Lower lobe of right lung (tissue), 2 donors: ENCODE measurements at places on chromosomes 2 and 18. TPM values are rescaled to one million over a fixed set of nuclear protein-coding genes. Genes with fewer than 3 reads are reported as not detected.

DNA sequence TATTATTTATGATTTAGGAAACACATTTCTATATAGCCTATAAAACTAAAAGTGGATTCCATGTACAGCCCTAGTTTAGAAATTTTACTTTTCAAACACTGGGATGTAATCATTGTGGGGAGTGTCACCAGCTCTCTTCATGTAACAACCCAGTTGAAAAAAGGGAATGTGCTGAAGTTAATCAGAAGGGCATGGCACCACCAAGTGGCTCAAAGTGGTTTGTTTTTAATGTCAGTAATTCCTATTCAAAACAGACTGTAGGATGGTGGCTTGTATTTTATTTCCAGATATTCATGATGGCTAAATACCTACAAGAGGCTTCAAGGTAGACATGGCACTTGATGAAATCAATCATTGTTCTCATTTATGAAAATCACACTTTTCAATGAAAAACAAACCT lies 58.1 kb upstream of the TMEM182 start:
- peaks cover 8% of the 10 kb centered on the region for H3K27me3 ChIP-seq
- H3K4me1 ChIP-seq: no peaks in the 10 kb centered on the region
- H3K27ac ChIP-seq: no peak overlapping the region
- DNase-seq: no peak

DNA sequence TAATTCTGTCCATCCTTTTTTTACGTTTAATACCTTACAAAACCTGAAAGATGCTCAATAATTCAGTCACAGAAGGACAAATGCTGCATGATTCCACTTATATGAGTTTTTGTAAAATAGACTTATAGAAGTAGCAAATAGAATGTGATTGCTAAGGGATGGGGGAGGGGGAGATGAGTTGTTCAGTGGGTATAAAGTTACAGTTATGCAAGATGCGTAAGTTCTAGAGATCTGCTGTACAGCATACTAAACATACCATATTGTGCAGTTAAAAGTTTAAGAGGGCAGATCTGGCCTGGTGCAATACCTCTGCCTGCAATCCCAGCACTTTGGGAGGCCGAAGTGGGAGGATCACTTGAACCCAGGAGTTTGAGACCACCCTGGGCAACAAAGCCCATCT lies 78.8 kb downstream of the TET3 start:
- no peaks in the 10 kb centered on the region for H3K27me3 ChIP-seq
- H3K4me3 ChIP-seq: no peak overlapping the region
- DNase-seq: no peak
- H3K4me1 ChIP-seq: peaks cover 12% of the 10 kb centered on the region

GRCh38 chr2:31049264-31049663 lies 89.0 kb downstream of the GALNT14 start:
- H3K4me3 ChIP-seq: no peak overlapping the region
- H3K4me1 ChIP-seq: no peaks in the 10 kb centered on the region
- no peaks in the 10 kb centered on the region for H3K36me3 ChIP-seq
- H3K27ac ChIP-seq: no peak overlapping the region

The GPR55 gene
- 0.74 TPM for total RNA-seq

- H3K4me3 ChIP-seq: no peak overlapping the region
- no peaks in the 10 kb centered on the region for H3K36me3 ChIP-seq
- no peaks in the 10 kb centered on the region for H3K27me3 ChIP-seq
- DNase-seq: no peak
These were observed 29.5 kb downstream of the BCL11A start for GRCh38 chr2:60523963-60524362.

The TEX44 gene
- not detected for total RNA-seq

DNA sequence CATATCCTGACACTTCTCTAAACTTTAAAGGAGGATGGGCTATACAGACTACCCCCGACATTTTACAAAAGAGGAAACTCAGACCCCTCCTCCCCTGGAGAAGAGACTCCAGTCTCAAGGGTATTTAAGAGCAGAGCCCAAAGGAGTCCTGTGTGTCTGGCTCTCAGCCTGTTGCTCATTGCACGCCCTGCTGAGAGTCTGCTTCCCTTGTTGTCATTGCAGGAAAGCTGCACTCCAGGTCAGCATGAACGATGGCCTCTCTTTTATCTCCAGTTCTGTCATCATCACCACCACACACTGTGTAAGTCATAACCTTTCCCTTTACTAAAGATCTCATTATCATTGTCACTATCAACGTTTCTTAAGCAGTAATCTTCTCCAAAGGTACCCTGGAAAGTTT lies 111.4 kb downstream of the ANTXR1 start:
- H3K36me3 ChIP-seq: peaks cover 24% of the 10 kb centered on the region
- no peaks in the 10 kb centered on the region for H3K4me1 ChIP-seq
- no peak overlapping the region for H3K27ac ChIP-seq
- no peak overlapping the region for H3K4me3 ChIP-seq

DNA sequence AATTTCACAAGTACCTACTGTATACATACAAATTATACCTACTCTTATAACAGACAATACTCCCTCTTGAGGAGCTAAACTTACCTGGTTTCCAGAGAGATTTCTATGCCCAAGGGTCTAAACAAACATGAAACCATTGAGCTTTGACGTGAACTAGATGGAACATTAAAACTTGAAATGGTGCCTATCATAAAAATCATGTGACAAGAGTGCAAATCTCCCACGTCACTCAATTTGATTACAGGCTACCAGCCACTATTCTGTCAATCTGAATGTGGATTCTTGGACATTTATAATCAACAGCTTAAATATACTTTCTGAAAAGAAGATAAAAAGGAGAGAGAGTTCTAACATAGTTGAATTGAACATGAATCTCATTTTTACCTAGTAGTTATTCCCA lies 297.1 kb upstream of the SESTD1 start:
- H3K36me3 ChIP-seq: no peaks in the 10 kb centered on the region
- no peaks in the 10 kb centered on the region for H3K4me1 ChIP-seq
- no peaks in the 10 kb centered on the region for H3K27me3 ChIP-seq

- H3K4me1 ChIP-seq: no peaks in the 10 kb centered on the region
- no peak for DNase-seq
- peak overlapping the region; percentile 42 for H3K27ac ChIP-seq
- no peaks in the 10 kb centered on the region for H3K36me3 ChIP-seq
These were observed 149.8 kb downstream of the COPS8 start for GRCh38 chr2:237235383-237236095.

DNA sequence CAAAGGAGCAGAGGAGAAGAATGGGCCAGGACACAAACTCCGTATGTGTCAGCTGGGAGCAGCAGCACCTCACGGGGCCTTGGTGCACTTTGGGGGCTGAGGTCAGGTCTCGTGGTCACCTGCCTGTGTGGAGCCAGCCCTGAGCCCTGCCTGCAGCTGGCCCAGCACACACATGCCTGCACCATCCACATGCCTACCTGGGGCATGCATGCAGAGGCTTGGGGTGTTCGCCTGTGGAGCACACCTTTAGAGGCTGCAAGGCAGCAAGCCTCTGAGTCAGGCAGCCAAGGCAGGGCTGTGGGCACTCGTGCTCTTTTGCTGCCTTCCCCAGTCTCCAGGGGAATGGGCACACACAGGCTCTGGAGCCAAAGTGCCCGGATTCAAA lies 36.0 kb downstream of the ARHGEF4 start:
- H3K27me3 ChIP-seq: peaks cover 5% of the 10 kb centered on the region
- H3K27ac ChIP-seq: no peak overlapping the region
- H3K4me3 ChIP-seq: no peak overlapping the region
- no peaks in the 10 kb centered on the region for H3K36me3 ChIP-seq
- DNase-seq: no peak
- no peaks in the 10 kb centered on the region for H3K4me1 ChIP-seq

GRCh38 chr2:85430752-85431569 lies 12.4 kb downstream of the SH2D6 start:
- H3K36me3 ChIP-seq: no peaks in the 10 kb centered on the region
- no peak overlapping the region for H3K4me3 ChIP-seq
- no peaks in the 10 kb centered on the region for H3K27me3 ChIP-seq
- no peak for DNase-seq

DNA sequence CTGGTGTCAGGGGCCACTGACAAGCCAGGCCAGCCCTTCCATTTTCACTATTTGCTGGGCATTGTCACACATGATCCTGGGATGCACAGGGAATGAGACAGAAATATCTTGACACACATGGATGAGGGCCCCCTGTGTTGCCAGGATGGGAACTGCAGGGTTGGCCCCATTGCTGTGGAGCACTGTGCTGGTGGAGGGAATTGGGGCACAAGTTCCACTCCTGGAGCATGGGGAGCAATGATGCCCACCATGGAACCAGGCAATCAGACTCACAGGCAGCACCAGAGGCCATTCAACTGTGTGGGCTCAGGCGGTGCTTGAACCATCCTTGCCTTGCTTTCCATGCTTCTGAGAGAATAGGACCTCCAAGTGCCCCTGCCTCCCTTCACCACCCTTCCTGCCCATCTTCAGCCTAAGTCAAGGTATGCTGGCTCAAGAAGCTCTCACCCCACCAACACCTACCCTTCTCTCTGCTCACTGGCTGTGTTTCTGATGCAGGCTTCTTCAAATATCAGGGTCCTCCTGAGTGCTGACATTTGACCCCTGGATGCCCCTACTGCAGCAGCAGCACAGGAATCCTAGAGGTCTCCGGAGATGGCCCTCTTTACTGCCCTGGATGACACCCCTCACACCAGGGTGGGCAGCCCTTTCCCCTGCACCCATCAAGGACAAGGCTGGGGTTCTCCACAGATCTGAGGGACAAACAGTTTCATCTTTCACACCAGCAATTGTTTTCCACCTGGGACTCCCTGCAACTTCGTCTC lies 11.0 kb downstream of the ADRA2B start:
- no peaks in the 10 kb centered on the region for H3K36me3 ChIP-seq
- peaks cover 6% of the 10 kb centered on the region for H3K27me3 ChIP-seq
- H3K27ac ChIP-seq: no peak overlapping the region
- no peak overlapping the region for H3K4me3 ChIP-seq

DNA sequence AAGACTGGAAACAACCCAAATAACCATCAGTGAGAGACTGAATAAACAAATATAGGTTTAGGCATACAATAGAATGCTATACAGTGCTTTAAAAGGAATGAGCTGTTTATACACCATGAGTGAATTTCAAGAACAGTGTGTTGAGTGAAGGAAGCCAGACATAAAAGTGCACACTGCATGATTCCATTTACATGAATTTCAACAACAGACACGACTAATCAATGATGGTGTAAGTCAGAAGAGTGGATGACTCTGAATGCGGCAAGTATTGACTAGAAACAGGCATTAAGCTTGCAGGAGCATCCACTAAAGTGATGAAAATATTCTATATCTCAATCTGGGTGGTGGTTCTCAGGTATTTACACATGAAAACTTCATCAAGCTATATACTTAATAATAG lies 142.7 kb upstream of the SLC39A10 start:
- H3K4me3 ChIP-seq: no peak overlapping the region
- DNase-seq: no peak
- H3K36me3 ChIP-seq: no peaks in the 10 kb centered on the region
- no peaks in the 10 kb centered on the region for H3K27me3 ChIP-seq

DNA sequence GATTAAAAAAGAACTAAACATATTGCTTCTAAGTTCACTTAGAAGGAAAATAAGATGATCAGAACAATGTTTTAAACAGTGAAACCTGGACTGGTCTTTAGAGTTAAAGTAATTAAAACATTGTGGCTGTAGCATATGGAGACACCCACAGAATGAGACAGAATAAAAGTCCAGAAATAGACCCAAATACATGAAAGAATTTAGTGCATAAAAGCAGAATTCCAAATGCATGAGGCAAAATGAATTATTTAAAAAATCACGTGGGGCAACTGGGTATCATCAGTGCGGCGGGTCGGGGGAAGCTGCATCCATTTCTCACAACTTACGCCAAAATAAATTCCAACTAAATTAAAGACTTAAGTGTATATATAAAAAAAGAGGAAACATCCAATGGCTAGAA lies 12.1 kb downstream of the RNF149 start:
- peaks cover 47% of the 10 kb centered on the region for H3K36me3 ChIP-seq
- H3K27ac ChIP-seq: no peak overlapping the region
- no peaks in the 10 kb centered on the region for H3K27me3 ChIP-seq
- peaks cover 50% of the 10 kb centered on the region for H3K4me1 ChIP-seq

GRCh38 chr18:64806691-64807090 lies 657.8 kb upstream of the LINC00305 start:
- H3K27ac ChIP-seq: no peak overlapping the region
- no peaks in the 10 kb centered on the region for H3K27me3 ChIP-seq
- H3K36me3 ChIP-seq: no peaks in the 10 kb centered on the region
- no peak overlapping the region for H3K4me3 ChIP-seq
- H3K4me1 ChIP-seq: no peaks in the 10 kb centered on the region

DNA sequence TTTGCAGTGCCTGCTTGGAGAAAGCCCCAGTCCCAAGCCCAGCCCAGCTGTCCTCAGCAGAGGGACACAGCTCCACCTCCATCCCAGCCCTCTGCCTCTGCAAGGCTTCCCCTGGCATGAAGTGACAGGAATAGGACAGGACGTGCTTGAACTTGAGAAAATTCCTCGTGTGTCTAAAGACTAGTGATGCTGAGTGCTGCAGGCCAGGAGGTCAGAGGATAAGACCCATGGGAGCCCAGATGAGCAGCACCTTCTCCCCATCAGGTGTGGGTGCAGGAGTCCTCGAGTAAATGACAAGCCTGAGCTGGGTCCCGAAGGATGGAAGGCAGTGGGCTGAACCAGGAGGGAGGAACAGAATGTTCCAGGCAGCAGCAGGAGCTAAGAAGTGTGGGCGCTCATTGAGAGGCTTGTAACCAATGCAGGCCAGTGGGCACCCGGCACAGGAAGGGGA lies 67.8 kb upstream of the UXS1 start:
- no peaks in the 10 kb centered on the region for H3K4me1 ChIP-seq
- H3K27ac ChIP-seq: no peak overlapping the region
- no peaks in the 10 kb centered on the region for H3K27me3 ChIP-seq
- no peak for DNase-seq
- no peak overlapping the region for H3K4me3 ChIP-seq
- H3K36me3 ChIP-seq: no peaks in the 10 kb centered on the region

- no peak overlapping the region for H3K4me3 ChIP-seq
- no peak for DNase-seq
- no peak overlapping the region for H3K27ac ChIP-seq
- no peaks in the 10 kb centered on the region for H3K27me3 ChIP-seq
- peaks cover 4% of the 10 kb centered on the region for H3K4me1 ChIP-seq
These were observed 66.4 kb downstream of the TRAPPC12 start for GRCh38 chr2:3445891-3446290.

- DNase-seq: no peak
- no peaks in the 10 kb centered on the region for H3K4me1 ChIP-seq
- no peak overlapping the region for H3K4me3 ChIP-seq
- no peaks in the 10 kb centered on the region for H3K27me3 ChIP-seq
These were observed 44.9 kb downstream of the RBBP8 start for GRCh38 chr18:22977847-22978701.

The LOXHD1 gene
- 2.9 TPM for total RNA-seq

GRCh38 chr2:129728035-129728972 lies 251.2 kb upstream of the RAB6C start:
- no peaks in the 10 kb centered on the region for H3K4me1 ChIP-seq
- no peak for DNase-seq
- no peak overlapping the region for H3K4me3 ChIP-seq
- H3K27me3 ChIP-seq: no peaks in the 10 kb centered on the region

DNA sequence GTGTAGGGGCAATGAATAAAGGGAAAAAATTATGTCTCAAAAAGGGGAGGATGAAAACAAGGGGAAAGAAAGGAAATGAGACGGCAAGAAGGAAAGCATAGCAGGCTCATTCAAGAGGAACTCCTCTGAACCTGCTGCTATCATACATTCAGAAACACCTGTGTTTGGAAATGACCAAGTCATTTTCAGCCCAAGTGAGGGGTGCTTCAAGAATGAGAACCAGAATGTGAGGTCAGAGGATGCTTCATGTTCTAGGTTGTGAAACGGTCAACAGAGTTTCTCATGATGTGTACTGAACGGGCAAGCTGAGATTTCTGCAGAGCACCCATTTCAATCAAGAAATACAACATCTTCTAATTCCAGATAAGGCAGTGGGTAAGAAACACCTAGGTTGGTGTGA lies 1367.2 kb upstream of the CELF4 start:
- H3K4me1 ChIP-seq: no peaks in the 10 kb centered on the region
- no peaks in the 10 kb centered on the region for H3K27me3 ChIP-seq
- DNase-seq: no peak
- no peaks in the 10 kb centered on the region for H3K36me3 ChIP-seq
- no peak overlapping the region for H3K4me3 ChIP-seq

The CYP26B1 gene
- 2.5 TPM for total RNA-seq
